Germinal center (tissue), 1 donor: ENCODE measurements at places on chromosomes 16 and 17.
A peak's percentile ranks its signal among the peaks of the same experiment; 100 is the strongest.

DNA sequence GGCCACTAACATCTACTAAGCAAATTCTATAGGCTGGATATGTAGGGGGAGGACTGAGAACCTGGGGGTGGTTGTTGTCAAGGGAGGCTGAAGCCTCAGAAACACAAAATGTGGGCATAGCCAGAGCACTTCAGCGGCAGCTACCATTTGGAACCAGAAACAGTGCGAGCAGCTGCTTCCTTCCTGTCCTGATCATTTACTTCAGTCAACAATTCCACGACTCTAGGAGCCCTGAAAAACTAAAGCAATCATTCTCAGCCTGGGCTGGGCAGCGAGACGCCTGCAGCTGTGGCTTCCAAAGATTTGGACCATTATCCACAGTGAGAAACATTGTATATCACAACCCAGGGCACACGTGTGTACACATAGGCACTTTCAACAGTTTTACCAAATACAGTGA, 93.9 kb upstream of the WSCD1 start:
- no peak for DNase-seq

DNA sequence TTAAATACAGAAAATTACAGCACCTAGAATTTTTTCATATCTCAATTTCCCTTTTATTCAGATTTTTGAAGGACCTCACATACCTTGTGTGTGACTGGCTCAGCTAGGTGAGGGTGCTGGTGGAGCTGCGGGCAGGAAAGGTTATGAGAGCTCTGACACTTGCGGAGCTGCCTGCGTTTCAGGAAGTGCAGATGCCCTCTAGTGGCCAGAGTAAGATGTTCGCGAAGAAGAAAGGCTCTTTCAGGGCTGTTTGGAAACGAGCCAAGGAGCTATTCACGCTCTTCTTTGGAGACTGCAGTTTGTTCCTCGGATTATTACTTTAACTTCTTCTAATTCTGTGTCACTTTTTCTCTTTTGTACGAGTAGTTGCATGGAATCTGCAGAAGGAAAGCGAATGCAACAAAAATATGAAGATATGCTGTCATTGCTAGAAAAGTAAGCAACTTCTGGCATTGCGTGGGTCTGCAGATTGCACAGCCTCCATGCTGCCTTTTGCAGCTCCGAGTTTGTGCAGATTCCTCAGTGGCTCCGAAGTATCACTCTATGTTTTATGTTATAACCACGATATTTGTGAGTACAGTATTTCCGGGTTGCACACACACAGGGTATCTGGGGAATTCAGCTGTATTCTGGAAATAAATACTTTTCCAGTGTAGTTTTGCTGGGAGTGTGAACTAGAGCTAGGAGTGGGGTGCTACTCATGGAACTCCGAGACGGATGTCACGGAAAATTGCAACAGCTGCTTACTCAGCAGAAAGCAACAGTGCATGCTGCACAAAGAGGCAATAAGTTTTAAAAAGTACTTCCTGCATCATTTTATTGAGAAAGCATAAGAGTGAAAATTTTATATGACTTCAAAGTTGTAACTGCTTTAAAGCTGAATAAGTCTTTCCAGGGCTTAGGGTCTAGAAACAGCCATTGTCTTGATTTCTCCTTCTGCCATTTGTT, 46.3 kb downstream of the DNAH9 start:
- peak; percentile 18 for DNase-seq

GRCh38 chr17:8791248-8791909, 7.8 kb downstream of the MFSD6L start:
- DNase-seq: no peak

GRCh38 chr17:80782536-80783427, 208.9 kb upstream of the CHMP6 start:
- DNase-seq: no peak

GRCh38 chr17:82803185-82803584, 36.6 kb downstream of the ZNF750 start:
- DNase-seq: no peak

- no peak for DNase-seq
Measured at GRCh38 chr17:61928101-61928436, 287 bp upstream of the INTS2 start.

- DNase-seq: no peak
Measured at GRCh38 chr16:15776572-15776971, 80.3 kb downstream of the MYH11 start.

DNA sequence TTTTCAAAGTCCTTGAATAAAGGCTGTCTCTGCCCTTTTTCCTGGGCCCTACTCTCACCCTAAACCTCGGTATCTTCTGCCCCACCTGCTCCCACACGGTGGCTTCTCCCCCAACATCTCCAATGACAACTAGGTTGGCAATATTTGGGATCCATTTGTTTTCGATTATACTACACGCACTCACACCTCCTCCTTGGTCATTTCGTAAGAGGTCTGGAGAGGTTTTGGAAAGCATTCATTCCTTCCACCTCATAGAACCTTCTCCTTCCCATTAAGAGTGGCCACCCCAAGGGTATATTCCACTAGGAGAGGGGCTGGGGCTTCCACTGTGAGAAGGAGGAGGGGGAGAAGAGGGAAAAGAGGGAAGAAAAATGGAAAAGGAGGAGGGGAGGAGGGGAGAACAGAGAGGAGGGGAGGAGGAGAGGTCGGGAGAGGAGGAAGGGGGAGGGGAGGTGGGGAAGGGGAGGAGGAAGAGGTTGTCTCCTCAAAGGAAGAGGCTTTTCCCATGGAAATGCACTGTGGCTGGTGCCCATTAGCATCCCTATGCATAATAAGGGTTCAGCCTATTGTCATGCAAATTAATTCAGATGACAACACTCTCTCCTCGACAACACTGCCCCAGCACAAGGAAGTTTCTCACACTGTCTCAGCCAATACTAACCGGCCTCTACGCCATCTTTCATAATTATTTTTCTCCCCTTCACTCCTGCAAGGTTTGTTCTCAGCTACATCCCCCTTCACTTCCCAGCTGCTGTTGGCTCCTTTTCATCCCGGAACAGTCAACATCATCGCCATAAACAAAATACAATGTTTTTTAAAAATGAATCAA, 30.0 kb downstream of the SOX9 start:
- no peak for DNase-seq

DNA sequence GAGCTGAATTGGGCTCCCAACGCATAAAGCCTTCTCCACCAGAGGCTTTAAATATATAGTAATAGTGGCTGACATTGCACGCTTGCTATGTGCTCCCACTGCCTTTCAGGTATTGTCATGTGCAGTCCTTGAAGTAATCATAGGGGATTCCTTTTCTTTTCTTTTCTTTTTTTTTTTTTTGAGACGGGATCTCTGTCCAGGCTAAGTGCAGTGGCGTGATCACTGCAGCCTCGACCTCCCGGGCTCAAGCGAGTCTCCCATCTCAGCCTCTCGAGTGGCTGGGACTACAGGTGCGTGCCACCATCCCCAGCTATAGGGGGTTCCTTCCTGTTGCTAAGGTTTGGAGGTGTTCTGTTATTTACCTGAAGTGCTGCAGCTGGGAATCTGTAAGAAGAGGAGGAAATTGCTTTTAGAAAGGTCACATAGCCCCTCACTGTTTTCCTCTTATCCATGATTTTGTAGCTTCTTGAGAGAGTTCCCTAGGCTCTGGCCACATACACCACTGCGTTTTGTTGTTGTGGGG, 845 bp downstream of the RPL27 start:
- no peak for DNase-seq

- DNase-seq: no peak
Measured at GRCh38 chr16:64626776-64627175, 495.1 kb downstream of the CDH11 start.
